ENCODE measurements at places on chromosomes 1 and 21.

DNA sequence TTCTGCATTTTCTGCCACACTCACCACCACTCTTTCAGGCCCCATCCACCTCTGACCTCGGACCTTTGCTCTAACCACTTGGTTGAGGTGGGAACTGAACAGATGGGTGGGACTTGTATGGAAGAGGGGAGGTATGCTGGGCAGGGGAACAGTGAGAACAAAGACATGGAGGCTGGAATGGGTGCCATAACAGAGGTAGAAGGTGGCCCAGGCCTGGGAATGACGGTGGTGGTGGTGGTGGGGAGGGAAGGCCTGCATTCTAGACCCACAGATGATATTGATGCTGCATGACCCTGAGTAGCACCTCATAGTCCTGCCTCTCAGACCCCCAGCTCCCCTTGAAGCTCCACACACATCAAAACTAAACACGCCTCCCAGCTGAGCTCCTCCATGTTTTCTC, 5.2 kb upstream of the CSF3R start:
- DNase-seq = no peak

GRCh38 chr1:16139473-16139962, 16.4 kb downstream of the EPHA2 start:
- DNase-seq = no peak

- DNase-seq = peak; percentile 65
Measured at GRCh38 chr1:23791516-23792047, 637 bp downstream of the LYPLA2 start.

GRCh38 chr1:18466676-18467075, 14.1 kb upstream of the KLHDC7A start:
- DNase-seq = no peak

DNA sequence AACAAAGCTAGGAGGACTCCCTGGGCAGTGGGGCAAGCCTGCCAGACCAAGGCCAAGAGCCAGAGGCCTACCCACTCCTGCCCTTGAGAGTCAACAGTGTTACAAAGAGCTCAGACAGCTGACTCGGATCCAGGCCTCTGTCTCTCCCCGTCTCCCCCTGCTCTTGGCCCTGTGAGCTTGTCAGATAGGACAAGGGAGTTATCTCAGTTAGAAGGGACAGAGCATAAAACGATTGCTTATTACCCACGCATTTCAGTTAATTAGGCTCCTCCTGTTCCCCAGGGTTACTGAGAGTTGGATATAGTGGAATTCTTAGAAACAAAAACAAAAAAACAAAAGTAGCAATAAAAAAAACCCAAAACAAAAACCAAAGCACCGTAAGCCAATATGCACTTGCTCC, 1.3 kb downstream of the SLC41A1 start:
- DNase-seq = peak; percentile 72

DNA sequence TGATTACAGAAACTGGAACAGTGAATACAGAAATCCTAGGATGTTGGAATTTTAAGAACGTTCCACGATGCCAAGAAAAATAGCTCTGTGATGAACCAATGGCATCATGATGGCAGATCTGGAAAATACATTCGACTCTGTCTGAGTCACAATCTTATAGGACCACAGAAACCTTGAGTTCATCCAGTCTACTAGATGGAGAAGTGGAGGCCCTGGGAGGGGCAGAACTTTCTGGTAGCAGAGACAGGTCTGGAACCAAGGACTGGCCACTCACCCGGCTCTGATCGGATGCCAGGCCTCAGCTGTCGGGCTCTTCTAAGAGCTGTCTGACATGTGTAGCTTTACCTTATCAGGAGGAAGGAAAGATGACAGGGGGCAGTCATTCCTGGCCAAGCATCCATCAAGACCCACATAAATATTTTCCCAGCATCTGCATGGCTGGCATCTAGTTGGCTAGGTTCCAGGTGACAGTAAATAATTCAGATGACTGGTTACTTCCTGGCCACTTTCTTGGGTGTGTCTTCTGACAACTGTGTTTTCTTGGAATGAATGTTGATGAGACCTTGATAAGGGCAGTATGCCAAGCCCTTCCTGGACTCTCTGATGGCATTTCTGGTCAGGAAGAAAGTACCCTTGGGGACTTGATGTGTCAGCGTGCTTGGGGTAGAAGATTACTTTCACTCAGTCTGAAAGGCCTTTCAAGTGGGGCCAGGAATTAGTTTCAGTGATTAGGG, 72.6 kb upstream of the TRABD2B start:
- DNase-seq = no peak

GRCh38 chr1:234900595-234900994, 228.0 kb downstream of the TOMM20 start:
- DNase-seq = no peak

- no peak for DNase-seq
Measured at GRCh38 chr21:36754241-36754898, 55.5 kb downstream of the SIM2 start.

GRCh38 chr1:89962742-89963075, 32.2 kb upstream of the ZNF326 start:
- DNase-seq = no peak

- DNase-seq = no peak
Measured at GRCh38 chr1:209364716-209365115, 218.8 kb upstream of the CAMK1G start.

DNA sequence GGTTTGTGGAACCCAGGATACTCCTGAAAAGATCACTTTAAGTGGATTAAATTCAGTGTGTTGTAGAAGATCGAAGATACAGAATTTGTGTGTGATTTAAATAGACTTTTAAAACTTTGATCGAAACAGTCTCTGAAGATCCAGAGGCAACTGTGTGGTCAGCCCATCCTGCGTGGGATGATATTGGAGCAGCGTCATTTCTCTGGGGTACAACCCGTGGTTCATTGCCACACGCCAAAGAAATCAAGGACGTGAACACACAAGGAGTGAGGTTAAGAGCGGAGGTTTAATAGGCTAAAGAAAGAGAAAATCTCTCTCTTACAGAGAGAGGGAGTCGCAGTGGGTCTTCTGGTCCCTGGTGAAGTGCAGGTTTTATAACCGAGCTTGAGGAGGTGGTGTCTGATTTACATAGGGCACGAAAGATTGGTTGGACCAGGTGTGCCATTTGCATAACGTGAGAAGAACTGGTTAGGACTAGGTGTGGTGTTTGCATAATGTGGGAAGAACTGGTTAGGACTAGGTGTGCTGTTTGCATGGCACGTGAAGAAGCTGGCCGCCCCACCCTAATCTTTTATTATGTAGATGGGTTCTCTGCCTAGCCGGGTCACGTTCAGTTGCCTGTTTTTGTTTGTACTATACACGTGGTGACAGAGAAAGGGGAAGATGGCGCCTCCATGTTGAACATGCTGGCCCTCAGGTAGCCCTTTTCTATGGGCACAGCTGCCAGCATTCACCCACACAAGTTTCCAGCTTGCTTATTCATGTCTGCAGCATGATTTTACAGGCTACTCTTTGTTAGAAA, 82.3 kb downstream of the ADSS2 start:
- DNase-seq = no peak

DNA sequence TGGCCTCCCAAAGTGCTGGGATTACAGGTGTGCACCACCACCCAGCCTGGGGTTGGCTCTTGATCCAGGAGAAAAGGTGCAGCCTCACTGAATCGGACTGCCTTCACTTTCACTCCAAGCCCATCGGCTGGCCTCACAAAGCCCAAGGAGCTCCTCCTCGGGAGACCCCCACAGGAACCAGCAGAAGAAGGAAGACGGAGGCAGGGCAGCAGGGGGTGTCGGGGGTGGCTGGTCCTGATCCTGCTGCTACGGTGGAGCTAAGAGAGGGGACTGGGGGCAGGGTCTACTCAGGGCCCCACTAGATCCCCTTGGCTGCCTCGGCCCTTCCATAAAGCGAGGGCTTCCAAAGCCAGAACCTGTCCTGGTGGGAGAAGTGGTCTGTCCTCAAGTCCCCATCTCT, 93.9 kb downstream of the STUM start:
- DNase-seq = no peak

GRCh38 chr1:46544561-46545240, 6.7 kb downstream of the KNCN start:
- no peak for DNase-seq

- no peak for DNase-seq
Measured at GRCh38 chr1:181043025-181043888, 9.5 kb downstream of the MR1 start.

DNA sequence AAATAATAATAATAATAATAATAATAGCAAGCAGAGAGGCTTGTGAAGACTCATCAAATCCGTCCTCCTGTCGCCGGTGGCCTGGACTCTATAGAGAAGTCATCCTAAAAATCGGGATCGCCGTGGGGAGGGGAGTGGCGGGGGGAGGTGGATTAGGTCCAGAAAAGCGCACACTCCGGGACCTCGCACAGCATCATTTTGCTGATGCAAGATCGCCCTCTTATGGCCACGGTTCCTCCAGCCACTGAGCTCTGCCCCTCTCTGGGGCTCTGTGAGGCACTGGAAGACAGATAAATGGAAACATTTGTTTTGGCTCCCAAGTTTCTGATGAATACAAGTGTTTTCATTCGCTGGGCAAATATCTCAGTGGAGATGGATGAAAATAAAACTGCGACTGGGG, 612.0 kb downstream of the MATN1 start:
- DNase-seq = peak; percentile 33

DNA sequence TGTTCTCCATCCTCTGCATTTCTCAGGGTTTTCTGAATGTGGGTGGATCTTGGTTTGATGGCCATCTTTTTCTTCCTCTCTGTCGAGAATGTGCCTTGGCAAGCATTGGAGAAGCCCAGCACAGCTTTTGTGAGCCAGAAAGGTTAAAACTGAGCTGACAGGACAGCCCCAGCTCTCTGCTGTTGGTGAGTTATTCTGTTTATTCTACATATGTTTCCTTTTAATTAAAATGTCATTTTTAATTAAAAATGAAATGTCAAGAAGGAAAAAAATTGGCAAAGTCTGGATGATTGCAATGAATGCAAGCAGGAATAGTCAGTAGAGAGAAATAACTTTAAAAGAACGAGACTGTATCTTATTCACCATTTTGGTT, 325.8 kb downstream of the PTBP2 start:
- DNase-seq = no peak

DNA sequence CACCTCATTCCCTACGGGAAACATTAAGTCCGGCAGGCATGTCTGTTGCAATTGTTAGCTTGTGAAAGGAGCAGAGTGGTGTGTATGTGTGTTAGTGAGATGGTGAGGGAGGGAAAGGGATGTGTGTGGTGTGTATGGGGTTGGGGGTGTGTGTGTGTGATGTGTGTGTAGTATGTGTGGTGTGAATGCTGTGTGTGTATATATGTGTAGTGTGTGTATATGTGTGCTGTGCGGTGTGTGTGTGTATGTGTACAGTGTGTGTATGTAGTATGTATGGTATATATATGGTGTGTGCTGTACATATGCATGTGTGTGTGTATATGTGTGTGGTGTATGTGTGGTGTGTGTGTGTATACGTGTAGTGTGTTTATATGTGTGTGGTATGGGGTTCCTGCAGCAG, 20.8 kb upstream of the BLACAT1 start:
- no peak for DNase-seq

DNA sequence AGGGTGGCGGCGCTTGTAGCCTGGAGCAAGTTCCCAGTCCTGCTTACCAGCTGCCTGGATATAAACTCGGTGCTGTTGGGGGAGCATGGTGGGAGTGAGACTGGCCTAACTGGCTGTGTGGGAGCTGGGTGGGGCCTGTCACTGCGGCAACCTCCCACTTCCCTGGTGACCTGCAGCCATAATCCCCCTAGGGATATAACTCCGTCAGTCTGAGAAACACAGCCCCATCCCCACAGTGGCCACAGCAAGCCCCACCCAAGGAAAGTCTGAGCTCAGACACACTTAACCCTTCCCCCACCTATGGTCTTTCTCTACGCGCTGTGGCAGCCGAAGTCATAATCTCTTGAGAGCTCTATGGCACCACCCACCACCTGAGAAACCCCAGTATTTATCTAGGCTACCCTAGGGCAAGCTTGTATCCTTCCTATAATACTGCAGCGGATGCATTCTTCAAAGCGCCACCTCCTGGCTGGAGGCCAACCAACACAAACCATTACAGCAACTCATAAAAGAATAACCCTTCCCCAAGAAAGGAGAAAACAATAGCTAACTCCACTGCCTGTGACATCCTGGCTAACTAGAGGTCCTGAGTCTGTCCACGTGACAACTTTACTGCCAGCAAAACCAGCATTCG, 57.4 kb downstream of the ZNF648 start:
- DNase-seq = no peak

GRCh38 chr1:212643877-212644276, 35.3 kb downstream of the ATF3 start:
- DNase-seq = peak; percentile 27

GRCh38 chr1:71015745-71016144, 31.9 kb downstream of the PTGER3 start:
- no peak for DNase-seq

DNA sequence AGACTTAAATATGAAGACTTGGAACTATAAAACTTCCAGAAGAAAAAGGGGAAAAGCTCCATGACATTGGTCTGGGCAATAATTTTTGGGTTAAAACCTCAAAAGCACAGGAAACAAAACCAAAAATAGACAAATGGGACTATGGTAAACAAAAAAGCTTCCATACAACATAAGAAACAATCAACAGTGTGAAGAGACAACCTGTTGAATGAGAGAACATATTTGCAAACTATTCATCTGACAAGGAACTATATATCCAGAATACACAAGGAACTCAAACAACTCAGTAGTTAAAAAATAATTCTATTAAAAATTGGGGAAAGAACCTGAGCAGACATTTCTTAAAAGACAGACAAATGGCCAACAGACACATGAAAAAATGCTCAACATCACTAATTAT, 192.7 kb upstream of the ZNHIT6 start:
- no peak for DNase-seq

DNA sequence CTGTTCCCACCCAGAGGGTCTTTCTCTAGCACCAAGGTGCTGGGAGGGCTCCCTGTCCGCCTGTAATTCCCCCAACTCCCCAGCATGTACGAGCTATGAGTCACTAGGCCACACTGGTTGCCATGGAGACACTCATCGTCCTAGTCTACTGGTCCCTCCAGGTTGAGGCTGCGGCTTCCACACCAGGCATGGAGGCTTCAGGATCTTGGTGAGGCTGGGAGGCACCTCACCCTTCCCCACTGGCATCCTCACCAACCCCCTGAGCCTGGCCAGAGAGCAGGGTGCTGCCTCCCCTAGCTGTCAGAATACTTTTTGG, 75.6 kb upstream of the KAZN start:
- DNase-seq = no peak

- peak; percentile 36 for DNase-seq
Measured at GRCh38 chr1:248165186-248165585, 9.4 kb upstream of the OR2M2 start.

DNA sequence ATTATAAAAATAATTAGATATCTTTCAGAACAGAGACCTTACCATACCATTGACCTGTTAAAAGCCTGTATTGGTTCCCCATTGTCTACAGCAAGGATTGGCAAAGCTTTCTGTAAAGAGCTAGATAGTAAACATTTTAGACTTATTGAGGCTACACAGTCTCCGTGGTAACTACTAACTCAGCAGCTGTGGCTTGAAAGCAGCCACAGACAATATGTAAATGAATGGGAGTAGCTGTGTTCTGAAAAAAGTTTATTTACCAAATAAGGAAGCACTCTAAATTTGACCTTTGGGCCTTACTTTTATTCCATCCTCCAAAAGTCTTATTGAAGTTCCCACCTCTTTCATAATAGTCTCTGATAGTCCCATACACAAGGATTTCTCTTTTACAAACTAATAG, 39.7 kb downstream of the NUP210L start:
- no peak for DNase-seq
